ENCODE measurements at places on chromosomes 6 and 20. TPM values are rescaled to one million over a fixed set of nuclear protein-coding genes. Genes with fewer than 3 reads are reported as not detected.

DNA sequence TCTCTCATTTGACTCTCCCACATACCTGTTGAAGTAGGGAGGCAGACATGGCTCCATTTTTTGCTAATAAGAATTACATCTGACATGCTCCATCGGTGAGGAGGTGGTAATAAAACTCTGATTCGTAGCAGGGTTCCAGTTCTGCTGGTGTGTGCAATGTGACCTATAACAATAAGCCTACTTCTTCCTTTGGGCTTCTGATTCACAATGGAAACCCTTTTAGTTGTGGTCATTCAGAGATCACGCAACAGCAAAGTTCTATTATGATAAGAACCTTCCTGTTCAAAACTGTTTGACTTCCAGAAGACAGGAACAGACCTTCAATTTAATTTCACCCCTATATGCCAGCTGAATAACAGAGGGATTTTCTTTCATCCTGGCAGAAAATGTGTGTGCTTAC is 31.4 kb upstream of the GSTA4 start:
- no peak for DNase-seq

- no peak for DNase-seq
Observed at GRCh38 chr6:69138893-69139494, 503.9 kb downstream of the ADGRB3 start.

- no peak for DNase-seq
Observed at GRCh38 chr20:46959081-46959692, 64.5 kb downstream of the EYA2 start.

DNA sequence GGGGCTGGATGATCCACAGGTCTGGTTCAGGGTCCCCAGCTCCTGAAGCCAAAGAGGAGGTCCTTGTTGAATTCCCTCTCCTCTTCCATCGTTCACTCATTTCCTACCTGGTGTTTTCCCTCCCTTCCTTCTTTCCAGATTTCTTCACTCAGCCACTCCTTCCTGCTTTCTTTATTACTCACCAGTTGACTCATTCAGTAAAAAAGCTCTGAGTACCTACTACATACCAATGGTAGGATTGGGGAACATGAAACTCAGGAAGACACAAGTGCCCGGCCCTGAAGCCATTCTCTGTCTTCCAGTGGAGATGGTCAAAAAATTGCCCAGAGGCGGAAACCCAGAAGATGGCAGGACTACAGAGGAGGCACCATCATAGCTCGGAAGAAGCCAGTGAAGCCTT is 11.9 kb upstream of the NSFL1C start:
- DNase-seq = no peak

DNA sequence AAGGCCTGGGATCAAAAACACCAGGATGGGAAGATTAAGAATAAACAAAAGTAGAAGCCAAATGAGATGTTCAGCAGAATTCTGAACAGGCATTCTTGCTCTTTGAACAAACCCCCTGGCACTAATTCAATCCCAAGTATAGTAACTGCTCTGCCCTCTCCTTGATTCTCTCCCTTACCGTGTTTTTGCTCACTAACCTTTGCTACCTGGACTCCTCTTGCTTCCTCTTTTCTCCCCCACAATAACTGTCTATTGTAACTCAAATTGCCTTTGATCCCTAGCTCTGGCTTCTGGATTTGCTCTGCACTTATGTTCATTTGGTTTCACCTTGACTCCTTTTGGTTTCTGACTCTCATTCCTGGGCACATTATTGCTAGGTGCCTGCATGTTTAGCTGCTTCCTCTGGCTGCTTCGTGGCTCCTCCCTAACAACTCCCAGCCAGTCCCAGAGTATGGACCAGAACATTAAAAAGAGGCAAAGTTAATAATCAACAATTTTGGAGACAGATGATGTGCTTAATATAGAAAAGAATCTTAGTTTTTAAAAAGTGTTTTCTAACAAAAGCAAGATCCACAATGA is 65.4 kb upstream of the PHIP start:
- DNase-seq = no peak

GRCh38 chr6:15620611-15621010 is 42.2 kb downstream of the DTNBP1 start:
- DNase-seq = no peak

DNA sequence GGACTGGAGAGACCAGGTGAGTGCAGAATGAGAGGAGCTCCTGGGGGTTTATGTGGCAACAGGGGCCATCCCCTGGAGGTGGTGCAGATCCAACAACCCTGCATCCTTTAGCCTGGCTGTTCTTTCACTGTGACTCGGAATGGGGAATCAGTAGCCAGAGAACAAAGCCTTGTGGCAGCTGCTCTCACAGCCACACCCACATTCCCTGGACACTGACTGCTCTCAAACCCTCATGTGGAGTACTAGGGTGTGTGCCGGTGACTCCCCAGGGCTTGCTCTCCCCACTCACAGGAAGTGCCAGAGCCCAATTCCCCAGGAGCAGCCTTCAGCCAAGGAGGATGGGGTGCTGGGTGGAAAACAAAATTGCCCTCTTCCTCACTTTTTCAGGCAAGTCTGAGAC is 30.2 kb upstream of the GGTLC1 start:
- no peak for DNase-seq

DNA sequence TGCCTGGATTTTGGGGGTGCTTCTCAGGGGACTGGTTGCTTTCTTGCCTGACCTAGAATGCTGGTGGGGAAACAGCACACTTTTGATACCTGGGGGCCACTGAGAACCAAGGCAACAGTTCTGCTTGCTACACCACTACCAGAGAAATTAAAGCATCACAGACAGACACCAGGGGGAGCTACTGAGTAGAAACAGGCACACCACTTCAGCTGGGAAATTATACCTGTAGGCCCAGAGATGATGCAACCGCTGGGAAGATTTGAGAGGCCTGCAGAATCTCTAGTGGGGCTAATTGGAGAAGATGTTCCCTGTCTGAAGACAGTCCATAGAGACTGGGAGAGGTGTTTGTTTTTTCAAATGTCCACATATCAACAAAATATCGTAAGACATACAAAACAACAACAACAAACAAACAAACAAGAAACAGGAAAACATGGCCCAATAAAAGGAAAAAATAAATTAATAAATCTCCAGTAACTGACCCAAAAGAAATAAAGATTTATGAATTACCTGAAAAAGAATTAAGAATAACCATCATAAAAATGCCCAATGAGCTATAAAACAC is 129.4 kb upstream of the RIN2 start:
- DNase-seq = no peak

GRCh38 chr20:9996944-9997343 is 37.8 kb upstream of the ANKEF1 start:
- DNase-seq = no peak

DNA sequence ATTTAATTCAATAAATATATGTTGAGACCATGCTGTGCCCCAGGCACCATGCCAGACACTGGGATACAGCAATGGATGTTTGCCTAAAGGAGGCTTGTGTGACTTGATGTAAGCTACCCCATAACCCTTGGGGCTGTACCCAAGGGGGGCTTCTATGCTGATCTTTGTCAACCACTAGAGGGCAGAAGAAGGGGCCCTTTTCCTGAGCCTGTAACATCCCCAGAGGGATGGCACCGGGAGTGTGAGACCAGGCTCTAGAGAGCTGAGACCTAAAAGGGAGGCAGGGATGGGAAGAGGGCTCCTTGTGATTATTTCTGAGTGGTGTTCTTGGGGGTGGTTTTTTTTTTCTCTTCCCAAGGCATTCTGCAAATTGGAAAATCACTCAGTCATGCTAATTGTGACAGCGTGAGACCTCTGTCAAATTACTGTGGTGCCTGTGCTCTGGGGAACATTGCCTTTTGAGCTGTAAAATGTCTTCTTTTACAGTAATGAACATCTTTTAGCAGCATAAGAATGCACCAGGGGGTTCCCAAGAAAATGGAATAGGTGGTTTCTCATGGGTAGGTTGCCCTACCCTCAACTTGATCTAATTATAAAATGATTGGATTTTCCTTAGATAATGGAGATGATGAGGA is 138.7 kb upstream of the SLC24A3 start:
- no peak for DNase-seq

- peak; percentile 58 for DNase-seq
Observed at GRCh38 chr6:127514773-127515227, 4.3 kb downstream of the MTCL3 start.

DNA sequence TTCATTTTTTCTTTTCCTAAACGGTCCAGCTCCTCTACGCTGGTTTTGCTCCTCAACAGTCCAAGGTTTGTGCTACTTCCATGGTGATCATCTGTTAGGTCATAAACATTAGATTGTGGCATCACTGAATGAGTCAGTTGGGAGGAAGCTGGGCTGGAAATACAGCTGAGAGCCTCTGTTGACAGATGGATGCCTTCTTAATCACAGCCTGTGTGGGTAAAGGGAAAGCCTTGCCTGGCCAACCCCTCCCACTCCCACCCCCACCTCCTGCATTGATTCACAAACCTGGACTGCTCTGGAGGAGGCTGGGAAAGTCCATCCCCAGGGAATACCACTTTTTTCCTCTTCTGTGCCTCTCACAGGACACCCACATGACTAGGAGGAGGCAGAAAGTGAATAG is 180.6 kb upstream of the CCN2 start:
- no peak for DNase-seq

DNA sequence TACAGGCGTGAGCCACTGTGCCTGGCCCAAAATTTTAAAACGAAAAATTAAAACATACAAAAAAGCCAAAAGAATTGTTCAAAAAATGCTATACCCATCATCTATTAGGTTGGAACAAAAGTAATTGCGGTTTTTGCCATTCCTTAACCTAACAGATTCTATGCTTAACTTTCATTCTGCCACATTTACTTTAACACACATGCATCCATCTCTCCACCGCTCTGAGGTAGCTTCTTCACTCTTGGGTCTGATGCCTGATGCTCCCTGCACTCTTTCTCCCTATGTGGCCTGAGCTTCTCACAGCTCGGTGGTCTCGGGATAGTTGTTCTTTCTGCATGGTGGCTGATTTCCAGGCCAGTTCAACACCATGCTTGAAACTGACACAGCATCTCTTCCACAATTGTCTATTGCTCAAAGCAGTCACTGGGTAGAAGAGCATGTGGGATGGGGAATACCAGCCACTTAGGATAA is 4.7 kb upstream of the MANBAL start:
- DNase-seq = no peak

GRCh38 chr6:45609141-45609638 is 231.5 kb upstream of the SUPT3H start:
- no peak for DNase-seq

- no peak for DNase-seq
Observed at GRCh38 chr6:8234321-8234720, 132.0 kb upstream of the EEF1E1 start.

DNA sequence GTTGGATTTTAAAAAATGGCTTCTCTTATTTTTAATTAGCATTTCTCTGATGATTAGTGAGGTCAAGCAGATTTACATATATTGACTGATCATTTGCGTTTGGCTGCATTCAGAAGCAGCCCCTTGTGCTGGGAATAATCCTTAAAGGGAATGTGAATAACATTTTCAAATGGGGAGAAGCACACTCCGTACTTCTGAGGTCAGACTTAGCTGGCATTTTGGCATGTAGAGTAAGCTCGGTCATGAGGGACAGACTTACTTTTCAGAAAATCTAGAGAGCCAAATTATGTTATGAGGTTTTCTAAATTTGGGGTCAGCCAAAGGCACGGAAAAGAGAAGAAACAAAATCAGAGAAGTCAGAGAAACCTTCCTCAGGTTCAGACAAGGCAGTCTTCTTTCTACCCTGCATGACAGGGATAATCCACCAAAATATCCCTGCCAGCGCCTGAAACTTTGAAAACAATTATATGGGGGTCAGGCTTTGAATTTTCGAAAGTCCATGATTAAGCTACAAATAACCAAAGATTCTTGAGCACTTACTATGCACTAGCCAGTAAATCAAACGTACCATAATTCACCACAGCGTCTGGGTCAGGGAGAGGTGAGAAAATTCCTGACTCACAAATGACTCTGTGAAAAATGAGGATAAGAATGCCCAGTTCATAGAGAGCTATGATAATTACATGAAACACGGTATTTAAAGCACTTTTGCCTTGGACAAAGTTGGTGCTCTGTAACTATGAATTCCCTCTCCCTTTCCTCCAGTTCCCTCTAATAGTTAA is 44.9 kb downstream of the ADAT2 start:
- DNase-seq = no peak

DNA sequence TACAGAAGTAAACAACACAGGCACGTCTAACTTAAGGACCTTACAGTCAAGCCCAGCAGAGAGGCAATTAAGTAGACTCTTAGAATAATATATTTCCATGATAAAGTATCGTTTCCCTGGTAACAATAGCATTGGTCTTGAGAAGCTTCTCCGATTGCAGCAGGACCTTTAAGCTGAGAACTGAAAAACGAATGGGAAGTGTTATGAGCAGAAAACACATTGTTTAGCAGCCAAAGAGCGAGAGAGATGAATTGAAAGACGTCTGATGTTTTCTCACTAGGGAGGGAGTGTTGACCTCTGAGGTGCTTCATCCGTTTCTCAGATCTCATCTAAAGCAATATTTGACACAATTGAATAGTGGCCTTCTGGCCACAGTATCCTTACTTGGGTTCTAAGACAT is 855 bp downstream of the BYSL start:
- no peak for DNase-seq

DNA sequence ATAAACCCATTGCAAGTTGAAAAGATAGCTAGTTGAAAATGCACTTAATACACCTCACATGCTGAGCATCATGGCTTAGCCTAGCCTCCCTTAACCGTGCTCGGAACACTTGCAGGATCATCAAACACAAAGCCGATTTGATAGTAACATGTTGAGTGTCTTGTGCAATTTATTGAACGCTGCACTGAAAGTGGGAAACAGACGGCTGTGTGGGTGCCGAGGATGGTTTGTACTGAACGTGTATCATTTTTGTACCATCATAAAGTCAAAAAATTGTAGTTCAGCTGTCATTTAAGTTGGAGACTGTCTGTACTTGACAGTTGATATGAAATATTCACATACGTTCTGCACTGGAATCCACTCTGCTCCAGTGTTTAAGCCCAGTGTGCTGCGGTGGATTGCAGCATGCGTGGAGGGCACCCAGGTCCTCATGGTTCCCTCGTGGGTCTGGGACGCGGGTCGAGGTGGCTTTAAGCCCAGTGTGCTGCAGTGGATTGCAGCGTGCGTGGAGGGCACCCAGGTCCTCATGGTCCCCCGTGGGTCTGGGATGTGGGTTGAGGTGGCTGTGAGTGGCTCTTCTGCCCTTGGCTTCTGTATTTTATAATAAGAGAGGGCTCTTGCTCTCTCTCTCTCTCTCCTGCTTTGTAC is 77.0 kb downstream of the CDH4 start:
- DNase-seq = peak; percentile 7

The RSPH3 gene
- total RNA-seq = 1.5 TPM

The SULF2 gene
- not detected for total RNA-seq

The HNF4A gene
- not detected for total RNA-seq

The VSX1 gene
- not detected for total RNA-seq

The ABHD16B gene
- not detected for total RNA-seq

The BHLHE23 gene
- not detected for total RNA-seq

The SLC17A3 gene
- total RNA-seq = not detected

The SALL4 gene
- total RNA-seq = not detected

The ID1 gene
- 9.4 TPM for total RNA-seq

Measured in CD4-positive, CD25-positive, alpha-beta regulatory T cell (primary cell).